ENCODE measurements at places on chromosomes 3 and 15. TPM values are rescaled to one million over a fixed set of nuclear protein-coding genes. Genes with fewer than 3 reads are reported as not detected.

DNA sequence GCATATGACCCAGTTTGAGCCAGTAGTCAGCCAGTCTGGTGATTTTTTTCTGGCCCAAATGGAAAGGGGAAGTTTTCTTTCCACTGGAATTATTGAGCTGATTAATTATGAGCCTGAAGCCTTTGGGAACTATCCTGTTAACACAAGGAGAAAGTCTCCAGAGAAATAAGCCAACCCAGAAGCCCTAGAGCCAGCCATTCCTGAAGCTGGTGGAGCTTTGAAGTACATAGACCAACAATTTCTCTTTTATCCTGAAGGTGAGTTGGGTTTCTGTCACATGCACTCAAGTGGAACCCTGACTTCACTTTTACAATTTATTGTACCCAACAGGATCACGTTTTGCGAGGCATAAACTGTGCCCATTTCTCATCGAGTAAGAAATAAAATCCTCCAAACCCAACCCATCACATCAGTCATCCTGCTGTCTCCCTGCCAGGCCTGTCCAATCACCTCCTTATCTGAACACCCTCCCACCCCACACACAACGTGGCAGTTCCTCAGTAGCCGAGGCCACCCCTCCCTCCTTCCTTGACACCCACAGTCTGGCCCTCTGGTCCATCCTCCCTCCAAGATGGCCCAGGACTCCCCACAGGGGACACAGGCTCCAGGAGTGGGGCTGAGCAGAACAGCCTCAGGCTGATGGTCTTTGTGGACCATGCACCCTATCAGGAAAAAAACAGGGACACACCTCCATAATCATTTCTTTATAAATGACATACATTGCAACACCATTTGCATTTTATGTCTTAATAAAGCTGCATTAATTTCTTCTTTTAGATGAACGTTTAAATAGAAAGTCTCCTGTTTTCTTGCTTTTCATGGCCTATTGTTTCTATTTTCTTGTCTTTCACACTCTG, 55.7 kb upstream of the GATA2 start:
- DNase-seq = no peak
- no peak overlapping the region for H3K4me3 ChIP-seq
- H3K27ac ChIP-seq = no peak overlapping the region
- no peaks in the 10 kb centered on the region for H3K4me1 ChIP-seq

GRCh38 chr3:67655364-67656121, 1.1 kb upstream of the SUCLG2 start:
- H3K27ac ChIP-seq = peak overlapping the region; percentile 93
- DNase-seq = peak; percentile 94
- no peaks in the 10 kb centered on the region for H3K27me3 ChIP-seq

DNA sequence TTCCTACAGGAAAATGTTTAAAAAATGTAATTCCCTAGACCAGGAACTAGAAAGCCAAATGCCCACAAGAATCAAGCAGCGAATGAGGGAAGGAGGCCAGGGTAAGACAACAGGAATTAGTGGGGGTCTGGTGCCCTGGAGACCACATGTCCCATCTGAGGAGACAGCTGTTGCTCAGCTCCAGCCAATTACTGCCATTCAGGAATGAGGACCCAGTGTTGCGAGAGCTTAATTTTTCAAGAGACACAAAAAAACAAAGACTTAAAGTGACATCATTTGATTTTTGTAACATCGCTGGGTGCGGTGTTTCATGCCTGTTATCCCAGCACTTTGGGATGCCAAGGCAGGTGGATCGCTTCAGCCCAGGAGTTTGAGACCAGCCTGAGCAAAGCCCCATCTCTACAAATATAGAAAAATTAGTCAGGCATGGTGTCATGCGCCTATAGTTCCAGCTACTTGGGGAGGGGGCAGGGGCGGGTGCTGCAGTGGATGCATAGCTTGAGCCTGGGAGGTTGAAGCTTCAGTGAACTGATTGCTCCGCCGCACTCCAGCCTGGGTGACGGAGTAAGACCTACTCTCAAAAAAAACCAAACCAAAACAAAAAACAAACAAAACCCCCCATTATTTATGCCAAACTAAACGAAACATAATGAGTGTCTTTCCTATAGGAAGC, 52.8 kb upstream of the LRIG1 start:
- no peak overlapping the region for H3K4me3 ChIP-seq
- H3K4me1 ChIP-seq = peaks cover 4% of the 10 kb centered on the region
- H3K27ac ChIP-seq = no peak overlapping the region
- no peaks in the 10 kb centered on the region for H3K36me3 ChIP-seq

DNA sequence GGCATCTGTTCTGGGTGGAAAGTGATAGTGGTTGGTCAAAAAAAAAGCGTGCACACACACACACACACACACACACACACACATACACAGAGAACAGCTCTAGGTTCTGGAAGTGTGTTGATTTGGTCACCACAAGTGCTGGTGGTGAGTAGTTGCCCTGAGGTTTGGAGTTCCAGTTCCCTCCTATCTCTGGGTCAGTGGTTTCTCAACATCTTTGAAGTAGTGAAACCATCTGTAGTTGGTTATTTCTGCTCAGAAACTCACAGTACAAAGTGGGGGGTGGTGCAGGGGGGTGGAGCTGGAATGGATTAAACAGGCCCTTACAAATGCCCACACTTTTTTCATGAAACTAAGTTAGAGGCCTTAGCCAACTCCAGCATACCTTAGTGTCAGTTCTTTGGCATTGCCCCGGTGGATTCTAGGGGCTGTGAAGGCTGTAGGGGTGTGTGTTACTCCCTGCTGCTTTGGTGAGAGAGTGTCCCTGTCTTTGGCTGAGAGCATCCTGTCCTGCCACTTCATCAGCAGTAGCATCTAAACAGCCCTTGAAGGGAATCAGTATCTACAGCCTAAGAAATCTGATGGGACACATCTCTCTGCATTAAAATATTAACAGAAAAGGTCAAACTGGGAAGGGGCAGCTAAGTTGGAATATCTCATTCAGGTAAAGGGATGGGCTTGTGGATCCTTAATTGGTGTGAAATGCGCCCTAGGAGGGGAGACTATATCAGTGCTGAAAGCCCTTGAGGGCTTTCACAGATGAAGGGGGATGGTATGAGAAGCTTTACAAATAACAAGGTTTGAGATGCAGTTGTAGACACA, 20.6 kb downstream of the SMAD3 start:
- peaks cover 58% of the 10 kb centered on the region for H3K36me3 ChIP-seq
- H3K27ac ChIP-seq = peak overlapping the region; percentile 74
- peak overlapping the region; percentile 49 for H3K4me3 ChIP-seq
- peaks cover 2% of the 10 kb centered on the region for H3K27me3 ChIP-seq

GRCh38 chr15:89758981-89759380, 7.9 kb upstream of the MESP1 start:
- H3K36me3 ChIP-seq = no peaks in the 10 kb centered on the region
- no peak overlapping the region for H3K4me3 ChIP-seq
- peaks cover 15% of the 10 kb centered on the region for H3K27me3 ChIP-seq
- peaks cover 5% of the 10 kb centered on the region for H3K4me1 ChIP-seq
- no peak overlapping the region for H3K27ac ChIP-seq
- no peak for DNase-seq

GRCh38 chr3:126321490-126321889, 35.7 kb downstream of the KLF15 start:
- DNase-seq = no peak
- H3K36me3 ChIP-seq = no peaks in the 10 kb centered on the region
- no peak overlapping the region for H3K4me3 ChIP-seq
- H3K27ac ChIP-seq = no peak overlapping the region
- H3K27me3 ChIP-seq = peaks cover 2% of the 10 kb centered on the region

GRCh38 chr3:151044706-151045105, 40.8 kb upstream of the MED12L start:
- no peak overlapping the region for H3K27ac ChIP-seq
- H3K27me3 ChIP-seq = peaks cover 22% of the 10 kb centered on the region
- H3K36me3 ChIP-seq = no peaks in the 10 kb centered on the region
- no peak overlapping the region for H3K4me3 ChIP-seq
- DNase-seq = no peak

DNA sequence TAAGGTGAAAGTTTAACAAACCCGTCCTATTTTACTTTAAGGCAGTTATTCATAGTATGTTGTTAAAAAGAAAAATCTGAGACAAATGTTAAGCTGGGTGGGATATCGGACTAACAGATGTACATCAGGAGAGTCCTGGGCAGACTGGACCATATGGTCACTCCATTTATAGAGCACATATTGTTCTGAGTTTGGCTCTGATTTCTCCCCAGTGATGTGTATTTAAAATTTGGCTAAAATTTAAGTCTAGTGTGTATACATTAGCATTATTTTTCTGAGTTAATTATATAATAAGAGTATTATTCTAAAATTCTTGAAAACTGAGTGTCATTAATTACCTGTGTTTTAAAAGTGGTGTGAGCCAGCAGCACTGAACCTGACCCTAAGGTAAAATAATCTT, 6.1 kb downstream of the GMPS start:
- H3K4me3 ChIP-seq = no peak overlapping the region
- H3K27ac ChIP-seq = no peak overlapping the region
- H3K27me3 ChIP-seq = no peaks in the 10 kb centered on the region
- H3K4me1 ChIP-seq = peaks cover 53% of the 10 kb centered on the region
- DNase-seq = no peak

GRCh38 chr3:82707035-82707434, 945.6 kb upstream of the GBE1 start:
- DNase-seq = no peak
- H3K4me3 ChIP-seq = no peak overlapping the region
- H3K27ac ChIP-seq = no peak overlapping the region
- H3K36me3 ChIP-seq = no peaks in the 10 kb centered on the region
- no peaks in the 10 kb centered on the region for H3K4me1 ChIP-seq

DNA sequence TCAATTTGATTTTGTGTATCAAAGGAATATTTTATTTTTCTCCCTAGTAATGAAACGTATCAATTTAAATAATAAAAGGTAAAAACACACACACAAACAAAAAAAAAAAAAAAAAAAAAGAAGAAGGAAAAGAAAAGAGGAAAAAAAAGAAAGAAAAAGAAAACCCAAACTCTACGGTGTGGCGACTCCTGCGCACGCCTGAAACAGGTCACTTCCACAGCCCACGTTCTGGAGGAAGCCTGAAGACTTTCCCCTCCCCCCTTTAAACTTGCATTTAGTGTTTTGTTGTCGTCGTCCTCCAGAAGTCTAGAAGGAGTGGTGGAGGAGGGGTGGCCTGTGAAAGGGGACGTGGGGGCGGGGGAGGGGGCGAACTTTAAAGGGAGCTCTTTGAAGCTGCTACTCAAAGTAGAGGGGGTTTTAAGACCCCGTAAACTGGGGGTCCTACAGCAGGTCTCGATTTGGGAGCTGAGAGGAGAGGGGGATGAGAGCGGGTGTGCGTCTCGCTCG, 2.3 kb upstream of the TLE3 start:
- peak; percentile 44 for DNase-seq
- peaks cover 56% of the 10 kb centered on the region for H3K4me1 ChIP-seq
- peak overlapping the region; percentile 94 for H3K4me3 ChIP-seq
- peaks cover 9% of the 10 kb centered on the region for H3K27me3 ChIP-seq
- peaks cover 7% of the 10 kb centered on the region for H3K36me3 ChIP-seq

DNA sequence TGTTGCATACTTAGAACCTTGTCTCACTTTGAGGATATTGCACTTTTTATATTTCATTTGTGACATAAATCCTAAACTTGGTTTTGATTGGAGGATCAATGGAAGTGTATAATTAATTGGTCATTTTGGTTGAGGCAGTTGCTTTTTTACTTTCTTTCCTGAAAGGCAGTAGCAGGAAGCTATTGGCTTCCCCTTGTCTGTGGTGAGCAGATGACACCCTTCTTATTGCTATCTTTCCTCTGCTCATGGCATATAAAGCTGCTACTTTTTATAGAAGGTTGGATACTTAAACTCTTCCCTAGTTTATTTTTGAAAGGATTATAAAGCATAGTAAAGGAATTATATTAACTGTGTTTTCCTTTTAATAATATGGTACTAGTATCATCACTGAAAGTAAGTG, 28.6 kb downstream of the FAM98B start:
- H3K4me1 ChIP-seq = peaks cover 30% of the 10 kb centered on the region
- no peaks in the 10 kb centered on the region for H3K27me3 ChIP-seq
- H3K4me3 ChIP-seq = no peak overlapping the region
- DNase-seq = no peak
- peak overlapping the region; percentile 68 for H3K27ac ChIP-seq

GRCh38 chr3:56855856-56856512, 54.2 kb upstream of the ARHGEF3 start:
- DNase-seq = peak; percentile 36
- peaks cover 34% of the 10 kb centered on the region for H3K4me1 ChIP-seq
- no peak overlapping the region for H3K27ac ChIP-seq
- no peak overlapping the region for H3K4me3 ChIP-seq
- H3K36me3 ChIP-seq = peaks cover 21% of the 10 kb centered on the region

GRCh38 chr3:31579828-31580227, 47.1 kb downstream of the STT3B start:
- H3K27me3 ChIP-seq = no peaks in the 10 kb centered on the region
- DNase-seq = no peak
- peaks cover 64% of the 10 kb centered on the region for H3K36me3 ChIP-seq
- H3K4me3 ChIP-seq = no peak overlapping the region
- peaks cover 33% of the 10 kb centered on the region for H3K4me1 ChIP-seq

- peak overlapping the region; percentile 90 for H3K4me3 ChIP-seq
- peak overlapping the region; percentile 99 for H3K27ac ChIP-seq
- no peak for DNase-seq
- H3K27me3 ChIP-seq = no peaks in the 10 kb centered on the region
- H3K36me3 ChIP-seq = peaks cover 80% of the 10 kb centered on the region
Measured at GRCh38 chr15:74788042-74788682, 6.3 kb downstream of the CSK start.

DNA sequence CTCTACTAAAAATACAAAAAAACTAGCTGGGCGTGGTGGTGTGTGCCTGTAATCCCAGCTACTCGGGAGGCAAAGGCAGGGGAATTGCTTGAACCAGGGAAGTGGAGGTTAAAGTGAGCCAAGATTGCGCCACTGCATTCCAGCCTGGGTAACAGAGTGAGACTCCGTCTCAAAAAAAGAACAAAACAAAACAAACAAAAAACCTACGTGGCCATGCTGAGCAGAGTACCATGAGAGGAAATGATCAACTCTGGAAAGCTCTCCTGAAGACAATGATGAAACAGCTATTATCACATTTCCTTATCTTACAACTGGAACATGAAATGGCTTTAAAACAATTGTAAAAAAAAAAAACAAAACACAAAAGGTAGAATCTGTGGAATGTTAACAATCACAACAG, 75.2 kb downstream of the CHSY1 start:
- no peak for DNase-seq
- no peaks in the 10 kb centered on the region for H3K27me3 ChIP-seq
- H3K4me3 ChIP-seq = no peak overlapping the region
- H3K4me1 ChIP-seq = peaks cover 66% of the 10 kb centered on the region
- H3K27ac ChIP-seq = peak overlapping the region; percentile 44

- no peaks in the 10 kb centered on the region for H3K36me3 ChIP-seq
- no peaks in the 10 kb centered on the region for H3K4me1 ChIP-seq
- no peak overlapping the region for H3K4me3 ChIP-seq
- H3K27ac ChIP-seq = no peak overlapping the region
Measured at GRCh38 chr3:158631981-158632380, 12.3 kb upstream of the GFM1 start.

The KPNA4 gene
- 46.3 TPM for total RNA-seq

The VPS13C gene
- 64.7 TPM for total RNA-seq

The GRIP2 gene
- not detected for total RNA-seq

The IRAK2 gene
- total RNA-seq = 1.4 TPM

The DAZL gene
- total RNA-seq = not detected

The SPATA12 gene
- total RNA-seq = not detected

The AGBL1 gene
- not detected for total RNA-seq

The P2RY12 gene
- not detected for total RNA-seq

The SLTM gene
- 122 TPM for total RNA-seq

Measured in activated CD8-positive, alpha-beta T cell treated with anti-CD3 and anti-CD28 coated beads, Interleukin-2, amount 10 ng/mL, durations not matched to agents 7 days and 5 days (primary cell).